ENCODE measurements at places on chromosomes 2 and 18.
A peak's percentile ranks its signal among the peaks of the same experiment; 100 is the strongest.

DNA sequence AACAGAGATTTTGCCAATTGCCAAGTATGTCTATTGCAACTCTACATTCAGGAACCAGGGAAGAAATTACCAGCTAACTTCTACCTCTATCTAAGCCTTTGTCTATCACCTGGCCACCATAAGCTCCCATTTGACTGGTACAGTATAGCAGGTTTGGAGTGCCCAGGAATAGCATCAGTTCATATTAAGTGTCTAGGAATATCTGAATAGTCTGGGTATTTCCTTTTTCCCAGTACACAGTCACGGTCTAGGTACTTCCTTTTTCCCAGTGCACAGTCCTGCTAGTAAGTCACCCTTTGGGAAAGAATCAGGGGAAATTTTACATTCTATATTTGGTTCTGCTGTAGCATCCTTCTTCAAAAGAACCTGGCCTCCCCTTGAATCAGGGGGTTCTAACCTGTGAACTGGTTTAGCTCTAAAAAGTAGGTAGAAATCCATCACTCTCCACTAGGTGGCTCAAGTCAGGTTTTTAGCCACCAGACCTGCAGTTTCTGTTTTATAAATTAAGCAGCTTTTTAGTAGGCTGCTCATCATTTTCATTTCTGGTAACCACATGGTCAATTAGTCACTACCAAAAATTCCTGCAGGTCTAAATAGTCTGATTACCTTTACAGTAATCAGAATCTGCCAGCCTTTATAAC lies 49.3 kb upstream of the DNAJC10 start:
- DNase-seq = no peak

DNA sequence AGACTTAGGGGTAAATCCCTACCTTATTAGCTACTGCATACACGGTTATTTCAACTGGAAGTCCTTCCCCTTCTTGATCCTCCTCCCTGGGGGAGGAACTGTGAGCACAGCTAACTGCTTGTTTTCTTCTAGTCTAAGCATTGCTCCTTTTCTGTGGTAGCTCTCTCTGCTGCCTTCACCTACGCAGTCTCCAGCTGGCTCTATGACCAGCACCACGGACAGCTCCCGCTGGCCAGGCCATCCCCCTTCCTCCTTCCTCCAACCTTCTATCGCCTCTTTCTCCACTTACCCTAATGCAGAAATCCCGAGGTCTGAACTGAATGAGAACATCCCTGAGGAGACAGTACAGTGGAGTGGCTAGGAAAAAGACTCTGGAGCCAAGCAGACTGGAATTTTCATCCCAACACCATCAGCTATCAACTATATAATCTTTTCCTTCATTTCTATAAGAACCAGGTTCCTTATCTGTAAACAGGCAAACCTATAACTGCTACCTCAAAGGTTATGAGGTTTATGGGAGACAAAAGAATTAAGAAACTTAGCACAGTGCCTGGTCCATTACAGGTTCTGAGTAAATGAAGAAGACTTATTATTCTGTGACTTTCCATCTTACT lies 4.7 kb upstream of the CFAP65 start:
- no peak for DNase-seq

DNA sequence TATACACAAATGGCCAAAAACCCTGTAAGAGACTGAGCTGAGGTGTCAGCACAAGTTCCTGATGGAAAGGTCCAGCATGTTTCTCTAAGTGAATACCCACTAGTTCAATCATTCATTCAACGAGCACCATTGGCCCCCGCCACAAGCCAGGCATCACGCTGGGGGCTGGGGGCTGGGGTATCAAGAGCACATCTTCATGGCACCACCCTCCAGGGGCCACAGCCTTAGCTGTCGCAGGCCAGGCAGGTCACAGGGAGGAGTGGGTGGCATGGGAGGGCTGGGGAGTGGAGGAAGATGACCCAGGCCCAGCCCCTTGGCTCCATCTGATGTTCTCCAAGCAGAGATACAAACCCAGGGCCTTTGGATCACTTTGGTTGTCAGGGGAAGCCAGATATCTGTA lies 97.9 kb downstream of the ACKR3 start:
- DNase-seq = no peak

GRCh38 chr2:127680706-127681287 lies 5.5 kb upstream of the LIMS2 start:
- DNase-seq = no peak

GRCh38 chr18:38843291-38843690 lies 1277.7 kb upstream of the CELF4 start:
- no peak for DNase-seq

GRCh38 chr2:171235262-171235881 lies 74.7 kb upstream of the TLK1 start:
- DNase-seq = no peak

DNA sequence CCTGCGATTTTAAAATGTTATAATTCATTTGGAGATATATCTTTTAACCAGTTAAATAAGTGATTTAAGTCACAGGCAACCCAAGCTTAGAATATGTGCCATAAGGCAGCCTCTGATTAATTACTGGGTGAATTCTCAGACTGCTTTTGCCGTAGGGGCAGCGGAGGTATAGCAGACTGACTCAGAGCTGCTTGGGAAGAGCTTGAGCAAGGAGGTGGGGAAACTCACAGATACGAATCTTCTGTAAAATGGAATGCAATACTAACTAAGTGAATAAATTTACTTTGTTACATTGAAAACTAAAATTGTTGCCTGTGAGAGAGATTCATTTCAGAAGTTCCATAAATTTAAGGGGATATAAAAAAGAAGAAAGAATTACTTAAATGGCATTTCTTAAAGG lies 115.4 kb downstream of the KYNU start:
- DNase-seq = no peak

GRCh38 chr2:228522276-228522675 lies 340.8 kb upstream of the SPHKAP start:
- no peak for DNase-seq

- no peak for DNase-seq
Measured at GRCh38 chr2:168536925-168537466, 80.9 kb downstream of the CERS6 start.

- no peak for DNase-seq
Measured at GRCh38 chr2:233185330-233185729, 66.1 kb upstream of the ATG16L1 start.

DNA sequence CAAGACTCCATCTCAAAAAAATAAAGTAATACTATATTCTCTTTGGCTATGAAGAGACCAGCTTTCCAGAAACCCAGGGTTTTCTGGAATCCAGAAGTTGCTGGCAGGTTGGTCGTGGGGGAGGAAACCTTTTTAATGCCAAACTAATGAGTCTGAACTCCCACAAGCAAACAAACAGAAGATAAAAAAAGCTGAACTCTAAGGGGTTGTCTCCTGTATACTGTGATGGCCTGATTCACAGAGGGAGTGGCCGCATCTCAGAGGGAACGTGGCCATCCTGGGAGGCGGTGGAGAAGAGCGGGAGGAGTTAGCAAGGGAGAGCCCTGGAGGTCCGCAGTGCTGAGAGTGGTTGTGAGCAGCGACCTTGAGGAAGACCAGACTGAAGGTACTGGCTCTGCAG lies 36.1 kb downstream of the LIMS1 start:
- no peak for DNase-seq

DNA sequence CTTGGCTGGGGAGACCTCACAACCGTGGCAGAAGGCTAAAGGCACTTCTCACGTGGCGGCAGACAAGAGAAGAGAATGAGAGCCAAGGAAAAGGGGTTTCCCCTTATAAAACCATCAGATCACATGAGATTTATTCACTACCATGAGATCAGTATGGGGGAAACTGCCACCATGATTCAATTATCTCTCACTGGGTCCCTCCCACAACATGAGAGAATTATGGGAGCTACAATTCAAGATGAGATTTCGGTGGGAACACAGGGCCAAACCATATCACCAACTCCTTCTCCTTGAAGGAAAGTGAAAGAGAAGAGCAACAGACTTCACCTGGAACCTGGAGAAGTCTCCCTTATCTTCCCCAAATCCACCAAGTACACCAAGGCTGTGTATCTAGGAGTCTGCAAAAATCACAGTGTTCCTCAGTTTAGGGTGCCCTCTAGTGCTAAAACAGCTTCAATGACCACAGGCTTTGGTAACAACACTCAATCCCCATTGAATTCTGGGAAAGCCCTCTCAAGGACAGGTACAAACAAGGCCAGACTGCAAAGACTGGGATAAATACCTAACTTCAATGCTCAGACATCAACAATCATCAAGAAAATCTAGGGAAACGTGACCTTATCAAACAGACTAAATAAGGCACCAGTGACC lies 148.8 kb upstream of the SRD5A2 start:
- DNase-seq = peak; percentile 9

- DNase-seq = no peak
Measured at GRCh38 chr2:96888072-96889011, 18.5 kb upstream of the SEMA4C start.

DNA sequence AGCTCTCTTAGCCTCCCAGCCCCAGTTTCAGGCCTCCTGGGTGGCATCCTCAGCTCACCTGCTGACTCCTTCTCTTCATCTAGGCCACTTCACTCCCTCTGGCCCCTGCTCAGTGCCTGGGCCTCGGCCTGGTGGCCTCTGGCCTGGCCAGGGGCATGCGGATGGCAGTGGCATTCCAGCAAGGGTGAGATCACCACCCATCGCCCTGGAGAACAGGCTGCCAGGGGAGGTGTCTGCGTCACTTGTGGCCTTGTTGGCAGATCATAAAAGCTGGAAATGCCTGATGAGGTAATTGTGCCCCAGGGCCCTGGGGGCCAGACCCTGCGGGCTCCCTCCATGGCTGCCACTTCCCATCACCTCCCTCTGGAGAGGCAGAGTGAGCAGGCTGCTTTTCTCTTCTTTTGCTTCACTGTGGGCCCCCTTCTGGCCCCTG lies 72.5 kb upstream of the SMAD2 start:
- DNase-seq = no peak

DNA sequence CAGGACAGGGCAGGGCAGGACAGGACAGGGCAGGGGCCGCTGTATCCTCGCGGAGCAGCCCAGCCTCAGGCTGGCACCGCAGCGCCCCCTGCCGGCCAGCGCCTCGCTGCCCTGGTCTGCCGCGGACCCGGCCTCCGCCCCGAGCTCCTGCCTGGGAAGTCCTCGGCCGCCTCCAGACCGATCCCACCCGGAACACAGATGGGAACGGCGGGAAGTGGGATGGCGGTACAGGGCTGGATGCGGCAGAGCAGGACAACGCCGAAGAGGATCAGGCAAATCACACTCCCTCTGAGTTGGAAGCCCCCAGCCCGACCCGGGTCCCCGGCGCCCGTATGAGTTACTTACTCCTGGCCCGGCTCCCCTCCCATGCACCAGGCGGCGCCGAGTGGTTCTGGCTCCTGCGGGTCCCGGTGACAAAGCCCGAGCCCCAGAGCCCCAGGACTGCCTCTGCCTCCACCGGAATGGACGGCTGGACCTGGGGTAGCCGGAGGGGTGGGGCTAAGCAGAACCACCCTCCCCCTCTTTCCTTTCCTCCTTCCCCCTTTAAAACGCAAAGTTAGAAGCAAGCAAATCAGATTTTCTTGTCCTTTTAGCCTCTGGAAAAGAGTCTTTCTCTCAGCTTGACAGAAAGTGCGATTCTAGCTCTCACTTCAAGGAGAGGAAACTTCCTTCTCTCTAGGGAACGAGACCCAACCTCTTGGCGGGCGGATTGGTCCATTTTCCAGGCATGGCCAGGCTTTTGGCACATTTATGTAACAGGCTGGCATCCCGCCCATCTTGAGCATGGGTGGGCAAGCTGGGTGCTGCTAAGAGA lies at the start of gene TP53I3:
TSS of gene TP53I3 (minus strand) at position 449 of the 814 bp plus-strand sequence. CDS start 508 bp downstream, outside the sequence.
- DNase-seq = peak; percentile 81

- no peak for DNase-seq
Measured at GRCh38 chr2:202064881-202065230, 8.2 kb upstream of the KIAA2012 start.

DNA sequence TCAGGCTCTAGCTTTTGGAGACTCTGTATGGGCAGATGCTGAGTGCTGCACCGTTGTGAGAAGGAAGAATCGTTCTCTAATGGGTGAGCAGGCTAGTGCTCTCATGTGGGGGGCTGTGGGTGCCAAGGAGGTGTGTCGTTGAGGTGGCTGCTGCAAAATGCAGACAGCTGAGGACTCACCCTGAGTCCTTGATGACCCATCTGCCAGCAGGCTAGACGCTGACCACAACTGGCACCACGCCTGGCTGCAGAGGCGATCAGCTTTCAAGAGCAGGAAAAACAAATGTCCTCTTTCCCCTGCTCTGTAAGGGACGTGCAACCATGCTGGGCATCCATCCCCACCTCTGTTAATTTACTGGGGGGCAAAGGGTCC lies 48.2 kb downstream of the HAUS1 start:
- no peak for DNase-seq

DNA sequence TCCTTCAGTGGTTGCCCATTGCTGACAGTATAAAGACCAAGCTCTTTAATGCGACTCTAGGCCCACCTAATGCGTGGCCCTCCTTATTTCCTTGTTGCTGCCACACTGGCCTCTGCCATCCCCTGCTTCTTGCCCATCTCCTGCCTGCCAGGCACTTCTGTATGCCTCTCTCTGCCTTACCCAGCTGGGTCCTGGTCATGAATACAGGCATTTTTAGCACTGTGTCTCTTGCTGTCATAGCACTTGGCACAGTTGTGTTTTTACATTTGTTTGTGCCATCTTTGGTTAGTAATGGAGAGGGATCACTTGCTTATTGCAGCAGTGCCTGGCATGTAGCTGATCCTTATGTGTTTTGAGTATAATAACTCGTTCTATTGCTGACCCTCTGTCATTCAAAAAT lies 38.7 kb downstream of the MAP4K4 start:
- DNase-seq = no peak

DNA sequence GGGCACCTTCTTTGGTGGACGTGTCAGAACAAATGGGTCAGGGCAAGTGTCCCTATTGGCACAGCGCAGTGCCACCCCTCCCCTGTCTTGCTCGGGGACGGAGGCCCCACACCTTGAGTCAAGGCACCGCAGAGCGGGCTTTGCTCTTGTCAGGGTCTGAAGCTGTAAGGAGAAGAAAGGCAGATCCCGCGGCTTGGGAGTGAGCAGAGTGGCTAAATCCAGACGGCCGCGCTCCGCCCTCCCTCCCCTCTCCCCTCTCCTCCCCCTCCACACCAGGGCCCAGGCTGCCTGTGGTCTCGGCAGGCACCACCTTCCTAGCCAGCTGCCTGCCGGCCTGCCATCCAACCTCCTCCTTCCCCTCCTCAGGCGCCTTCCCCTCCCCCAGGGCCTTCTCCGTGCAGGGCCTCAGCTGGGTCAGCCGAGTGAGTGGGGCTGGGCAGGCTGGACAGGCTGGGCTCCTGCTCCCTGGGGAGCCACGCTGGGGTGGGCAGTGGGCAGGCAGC lies 25.8 kb downstream of the SPEG start:
- no peak for DNase-seq

DNA sequence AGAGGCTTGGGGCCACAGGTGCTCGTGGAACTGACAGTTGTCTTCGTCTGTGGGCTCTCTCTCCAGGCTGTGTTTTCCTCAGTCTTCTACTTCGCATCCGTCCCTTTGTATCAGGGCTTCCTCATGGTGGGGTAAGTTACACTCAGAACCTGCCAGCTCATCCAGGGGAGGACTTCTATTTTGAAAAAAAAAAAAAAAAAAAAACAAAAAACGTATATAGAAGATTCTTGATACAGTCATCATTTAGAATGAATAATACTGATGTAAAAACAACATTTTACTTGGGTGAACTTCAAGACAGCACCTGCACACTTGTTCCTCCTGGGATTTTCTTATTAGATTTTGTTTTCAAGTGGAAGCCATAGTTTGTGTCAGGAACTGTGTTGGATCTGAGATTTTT lies 47.7 kb upstream of the NFATC1 start:
- no peak for DNase-seq
